HFF-Myc (cell line): ENCODE measurements at places on chromosomes 2 and 18.

GRCh38 chr18:70334728-70335329, 46.0 kb downstream of the SOCS6 start:
- no peak for DNase-seq

- DNase-seq = no peak
Observed at GRCh38 chr2:64313398-64313723, 140.6 kb upstream of the LGALSL start.

- no peak for DNase-seq
Observed at GRCh38 chr2:45884126-45884525, 232.7 kb downstream of the PRKCE start.

- DNase-seq = no peak
Observed at GRCh38 chr18:45850021-45850420, 24.5 kb downstream of the SIGLEC15 start.

GRCh38 chr2:235668782-235669181, 174.9 kb downstream of the AGAP1 start:
- DNase-seq = no peak

DNA sequence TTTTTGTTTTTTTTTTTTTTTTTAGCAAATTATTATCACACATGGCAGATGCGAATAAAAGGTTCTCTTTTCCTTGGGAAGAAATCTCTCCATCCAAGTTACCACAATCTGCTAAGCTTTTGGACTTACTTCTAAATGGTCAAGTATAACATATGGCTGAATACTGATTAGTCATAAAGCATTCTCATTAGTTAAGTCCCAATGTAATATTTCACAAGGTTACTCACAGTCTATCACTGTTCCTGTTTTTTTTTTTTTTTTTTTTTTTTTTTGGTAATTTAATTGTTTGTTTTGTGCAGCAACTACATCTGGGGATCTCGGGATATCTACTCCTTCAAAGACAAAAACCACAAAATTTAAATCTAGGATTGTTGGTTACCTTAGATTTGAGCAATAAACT, 771.7 kb downstream of the CPS1 start:
- DNase-seq = no peak

DNA sequence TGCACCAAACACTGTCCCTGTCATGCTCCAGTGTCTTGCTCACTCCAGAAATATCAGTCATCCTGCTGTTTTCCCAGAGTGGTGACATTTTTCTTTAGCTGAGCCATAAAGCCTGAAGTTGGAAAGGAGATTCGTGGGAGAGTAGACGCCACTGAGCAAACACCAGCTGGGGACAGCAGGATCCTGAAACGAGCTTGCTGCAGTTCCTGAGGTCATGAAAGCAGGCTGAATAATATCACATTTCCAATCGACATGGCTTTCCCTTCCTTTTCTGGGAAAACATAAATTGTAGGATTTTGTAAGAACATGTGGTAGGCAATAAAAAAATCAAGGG, 276.4 kb downstream of the CDCA7 start:
- peak; percentile 17 for DNase-seq

- DNase-seq = no peak
Observed at GRCh38 chr2:28355521-28356094, 37.0 kb upstream of the FOSL2 start.

- DNase-seq = no peak
Observed at GRCh38 chr2:1804351-1804771, 60.0 kb upstream of the PXDN start.

DNA sequence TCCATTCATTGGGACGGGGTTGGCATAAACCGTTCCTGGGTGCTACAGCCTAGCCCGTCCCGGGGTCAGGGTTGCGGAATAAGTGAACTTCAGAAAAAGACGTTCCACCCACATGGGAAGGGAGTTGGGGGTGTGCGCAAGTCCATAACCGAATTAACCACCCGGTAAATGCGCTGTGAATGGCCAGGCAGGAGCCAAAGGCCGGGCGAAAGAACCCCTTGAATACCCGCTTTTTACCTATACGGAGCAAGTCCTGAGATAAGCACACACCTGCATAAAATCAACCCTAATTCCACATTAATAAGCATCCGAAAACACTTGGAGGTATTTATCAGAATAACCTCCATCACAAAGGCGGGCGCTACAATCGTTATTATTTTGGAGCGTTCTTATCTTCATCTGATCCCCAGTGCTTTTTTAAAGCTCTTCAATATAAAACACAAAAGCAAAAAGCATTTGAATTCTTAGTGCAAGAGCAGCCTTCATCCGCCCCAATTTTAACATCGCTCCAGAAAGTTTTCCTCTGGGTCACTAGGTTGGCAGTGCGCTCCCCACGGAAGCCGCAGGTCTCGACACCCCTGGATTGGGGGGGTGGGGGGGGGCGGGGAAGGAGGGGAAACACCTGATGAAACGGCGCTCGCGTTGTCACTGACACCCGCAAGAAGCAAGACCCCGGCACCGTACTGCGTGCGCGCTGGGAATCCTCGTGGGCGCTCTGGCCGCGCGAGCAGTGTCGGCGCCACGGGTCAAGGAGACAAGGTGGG, 1.2 kb downstream of the SATB2 start:
- DNase-seq = no peak

GRCh38 chr2:200471324-200471848, 38.5 kb downstream of the KCTD18 start:
- no peak for DNase-seq

DNA sequence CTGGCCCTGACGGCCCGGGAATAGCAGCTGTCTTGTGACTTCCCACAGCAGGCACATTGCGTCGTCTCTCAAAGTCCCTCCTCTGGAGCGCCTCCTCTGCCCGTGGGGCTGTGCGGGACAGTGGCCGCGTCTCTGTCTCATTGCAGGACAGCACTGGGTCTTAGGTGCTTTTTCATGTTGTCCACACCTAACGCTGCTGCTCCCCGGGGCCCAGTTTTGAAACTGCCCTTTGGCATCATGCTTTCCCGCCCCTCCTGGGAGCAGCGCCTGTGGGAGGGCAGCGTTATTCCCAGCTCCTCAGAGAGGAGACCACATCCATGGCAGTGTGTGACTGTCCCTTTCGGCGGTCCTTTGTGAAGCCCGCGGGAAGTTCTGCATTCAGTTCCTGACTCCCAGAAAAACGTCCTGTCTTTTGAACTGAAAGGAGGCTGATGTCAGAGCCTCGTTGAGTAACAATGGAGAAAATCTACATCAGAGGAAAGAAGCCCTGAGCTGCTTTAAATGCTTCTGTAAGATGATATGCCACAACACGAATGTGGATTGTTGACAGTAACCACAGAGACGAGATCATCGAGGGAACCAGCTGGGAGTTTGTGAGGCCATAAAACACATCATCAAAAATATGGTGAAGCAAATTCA, 226.0 kb downstream of the FAM210A start:
- peak; percentile 12 for DNase-seq

- DNase-seq = no peak
Observed at GRCh38 chr2:42924418-42924886, 132.1 kb upstream of the HAAO start.

DNA sequence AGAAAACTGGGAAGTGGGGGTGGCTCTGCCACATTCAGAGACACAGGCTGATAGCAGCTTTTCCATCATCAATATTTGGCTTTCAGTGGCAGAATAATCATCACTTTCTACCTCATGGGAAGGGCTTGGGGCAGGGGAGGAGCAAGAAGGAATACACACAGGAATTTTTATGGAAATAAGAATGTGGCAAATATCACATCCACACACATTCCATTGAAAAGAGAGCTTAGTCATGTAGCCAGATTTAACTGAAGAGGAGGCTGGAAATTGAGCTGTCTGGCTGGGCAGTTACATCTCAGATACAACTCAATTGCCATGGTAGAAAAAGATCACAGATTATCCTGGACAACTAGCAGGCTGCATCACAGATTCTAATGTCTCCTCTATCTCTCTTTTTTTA, 1474.0 kb upstream of the ACVR2A start:
- DNase-seq = no peak

DNA sequence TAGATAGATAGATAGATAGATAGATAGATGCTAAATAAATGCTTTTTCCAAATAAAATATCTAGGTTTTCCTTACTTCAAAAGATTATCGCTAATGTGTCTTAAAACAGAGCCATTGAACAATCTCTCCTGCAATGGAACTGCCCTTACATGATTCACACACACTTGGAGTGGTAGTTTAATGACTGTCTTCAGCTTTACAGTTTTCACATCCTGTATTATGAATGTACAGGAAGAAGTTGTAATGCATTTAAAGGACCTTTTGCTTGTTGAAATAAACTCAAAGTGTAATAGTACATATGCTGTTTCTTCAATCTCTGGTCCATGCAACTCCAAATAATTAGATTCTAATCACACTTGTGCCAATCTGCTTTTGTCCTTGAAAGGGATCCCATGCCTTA, 797.6 kb upstream of the CDH2 start:
- DNase-seq = no peak

DNA sequence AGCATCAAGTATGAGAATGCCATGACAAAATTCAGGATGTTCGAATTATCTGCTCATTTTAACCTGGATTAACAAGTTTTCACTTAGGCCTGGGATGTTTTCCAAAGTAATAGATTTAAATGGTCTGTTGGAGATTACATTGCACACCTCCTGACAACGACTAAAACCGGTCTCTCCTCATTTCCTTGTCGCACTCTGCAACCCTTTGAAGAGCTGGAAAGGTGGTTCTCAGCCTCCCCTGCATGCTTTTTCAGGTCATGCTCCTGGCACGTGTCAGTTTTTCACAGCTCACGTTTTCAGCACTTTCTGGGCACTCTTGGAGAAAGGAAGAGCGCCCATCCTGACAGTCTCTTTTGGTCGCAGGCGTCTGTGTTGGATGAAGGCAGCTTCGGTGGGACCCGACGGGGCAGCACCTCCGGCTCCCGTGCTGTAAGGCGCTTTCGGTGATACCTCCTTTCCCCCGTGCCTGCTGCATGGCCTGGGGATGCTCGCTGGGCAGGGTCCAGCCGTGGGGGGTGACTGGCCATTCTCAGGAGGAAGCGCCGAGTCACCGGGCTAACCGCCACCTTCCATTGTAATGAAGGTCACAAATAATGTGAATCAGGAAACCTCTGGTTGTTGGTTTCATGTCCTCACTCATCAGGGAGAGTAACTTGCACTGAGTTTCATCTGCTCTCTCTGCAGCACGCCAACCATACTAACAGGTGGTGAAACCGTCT, 63.5 kb upstream of the RBM44 start:
- no peak for DNase-seq

DNA sequence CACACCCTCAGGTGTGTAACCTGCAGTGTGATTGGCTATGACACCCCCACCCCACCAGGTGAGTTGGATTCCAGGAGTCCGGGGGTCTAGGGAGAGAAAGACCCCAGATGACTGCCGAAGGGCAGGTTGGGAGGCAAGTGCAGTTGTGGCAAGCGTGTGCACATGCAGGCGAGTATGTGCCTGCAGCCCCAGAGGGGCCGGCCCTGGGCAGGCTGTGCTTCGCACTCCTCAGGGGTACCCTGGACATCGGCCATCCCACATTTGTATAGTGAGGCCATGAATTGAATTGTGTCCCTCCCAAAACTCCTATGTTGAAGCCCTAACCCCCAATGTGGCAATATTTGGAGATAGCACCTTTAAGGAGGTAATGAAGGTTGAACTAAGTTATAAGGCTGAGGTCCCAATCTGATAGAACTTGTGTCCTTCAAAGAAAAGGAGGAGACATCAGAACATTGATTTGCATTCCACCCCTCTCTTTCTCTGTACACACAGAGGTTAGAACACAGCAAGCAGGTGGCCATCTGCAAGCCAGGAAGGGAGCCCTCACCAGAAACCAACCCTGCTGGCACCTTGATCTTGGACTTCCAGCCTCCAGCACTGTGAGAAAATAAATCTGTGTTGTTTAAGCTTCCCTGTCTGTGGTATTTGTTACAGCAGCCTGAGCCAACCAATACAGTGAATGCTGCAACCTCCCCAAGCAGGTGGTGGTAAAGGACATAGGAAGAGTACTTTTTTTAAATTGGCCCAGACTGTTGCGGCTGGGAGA, 241.8 kb downstream of the TFCP2L1 start:
- no peak for DNase-seq

DNA sequence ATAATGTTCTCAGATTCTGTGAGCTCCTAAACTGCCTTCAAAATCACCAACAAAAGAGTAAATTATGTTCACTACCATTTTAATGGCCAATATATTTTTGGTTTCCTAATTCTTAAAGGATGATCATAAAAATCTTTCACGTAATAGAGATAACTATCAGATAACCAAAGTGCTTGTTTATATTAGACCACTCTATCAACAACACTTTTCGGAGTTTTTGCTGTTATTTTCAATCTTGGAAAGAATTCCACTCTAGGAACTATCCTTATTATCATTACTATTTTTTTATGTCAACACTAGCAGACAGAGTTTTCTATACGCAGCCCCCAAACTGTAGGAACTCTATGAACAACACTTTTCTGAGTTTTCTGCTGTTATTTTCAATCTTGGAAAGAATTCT, 782.5 kb upstream of the ZEB2 start:
- DNase-seq = no peak

- DNase-seq = no peak
Observed at GRCh38 chr18:56060967-56061541, 473.1 kb upstream of the TCF4 start.

DNA sequence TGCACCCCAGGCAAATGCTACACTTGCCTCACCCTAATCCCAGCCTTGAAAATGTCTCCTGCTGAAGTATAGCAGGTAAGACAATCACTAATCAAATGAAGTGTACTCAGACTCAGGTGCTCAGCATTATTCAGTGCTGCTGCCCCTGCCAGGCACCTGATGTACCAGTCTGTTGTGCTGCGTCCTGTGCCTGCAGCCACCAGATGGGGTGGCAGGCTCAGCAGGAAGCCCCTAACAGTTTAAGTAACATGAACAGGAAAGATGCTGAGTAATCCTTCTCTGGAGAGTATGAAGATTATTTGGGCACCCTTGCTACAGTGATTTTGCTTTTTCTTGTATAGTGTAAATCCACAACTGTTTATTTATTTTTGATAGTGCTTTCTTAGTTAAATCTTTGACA, 69.1 kb downstream of the TACR1 start:
- no peak for DNase-seq

DNA sequence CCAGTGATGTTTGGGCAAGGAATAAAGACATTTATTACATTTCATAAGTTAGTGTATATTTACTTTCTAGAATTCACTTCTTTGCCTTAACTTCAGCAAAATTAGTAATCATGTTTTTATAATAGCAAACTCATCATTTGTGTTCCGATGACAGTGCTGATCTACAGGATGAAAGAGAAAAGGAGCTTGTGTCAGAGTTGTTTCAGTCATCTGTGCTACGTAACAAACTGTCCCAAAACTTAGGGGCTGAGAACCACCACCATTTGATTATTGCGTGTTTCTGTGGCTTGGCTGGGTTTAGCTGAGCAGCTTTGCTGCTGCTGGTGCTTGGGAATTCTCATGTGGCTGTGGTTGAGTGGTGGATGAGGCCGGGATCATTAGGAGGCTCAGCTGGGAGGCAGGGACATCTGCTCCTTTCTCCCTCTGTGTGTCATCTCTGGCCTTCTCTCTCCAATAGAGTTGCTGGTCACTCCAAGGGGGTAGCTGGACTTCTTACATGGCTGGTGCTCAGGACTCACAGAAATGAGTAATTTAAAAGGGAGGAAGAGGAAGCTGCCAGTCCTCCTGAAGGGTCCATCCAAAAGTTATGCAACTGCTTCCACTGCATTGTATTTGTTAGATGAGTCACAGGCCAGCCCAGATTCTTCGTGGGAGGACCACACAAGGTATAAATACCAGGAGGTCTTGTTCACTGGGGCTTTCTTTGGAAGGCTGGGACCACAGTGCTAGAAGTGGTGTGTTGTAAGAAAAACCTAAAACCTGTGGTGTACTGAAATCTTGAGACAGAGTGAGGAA, 43.4 kb upstream of the HAAO start:
- peak; percentile 79 for DNase-seq

- DNase-seq = no peak
Observed at GRCh38 chr2:193806088-193806774, 1611.5 kb upstream of the TMEFF2 start.
